ENCODE measurements at places on chromosomes 3 and 15. TPM values are rescaled to one million over a fixed set of nuclear protein-coding genes. Genes with fewer than 3 reads are reported as not detected.

LRRC15 gene
- total RNA-seq, result not detected

EEF1AKMT4 gene
- total RNA-seq, result 11.6 TPM

AVEN gene
- total RNA-seq, result 2.8 TPM

SCN5A gene
- 0.61 TPM for total RNA-seq

ZBED2 gene
- total RNA-seq, result 0.56 TPM

CASR gene
- 2.3 TPM for total RNA-seq

GABRR3 gene
- not detected for total RNA-seq

KLHDC8B gene
- total RNA-seq, result 5.4 TPM

FOXL2 gene
- total RNA-seq, result 0.86 TPM

CCNDBP1 gene
- 15.8 TPM for total RNA-seq

POPDC2 gene
- total RNA-seq, result 1.0 TPM

DNA sequence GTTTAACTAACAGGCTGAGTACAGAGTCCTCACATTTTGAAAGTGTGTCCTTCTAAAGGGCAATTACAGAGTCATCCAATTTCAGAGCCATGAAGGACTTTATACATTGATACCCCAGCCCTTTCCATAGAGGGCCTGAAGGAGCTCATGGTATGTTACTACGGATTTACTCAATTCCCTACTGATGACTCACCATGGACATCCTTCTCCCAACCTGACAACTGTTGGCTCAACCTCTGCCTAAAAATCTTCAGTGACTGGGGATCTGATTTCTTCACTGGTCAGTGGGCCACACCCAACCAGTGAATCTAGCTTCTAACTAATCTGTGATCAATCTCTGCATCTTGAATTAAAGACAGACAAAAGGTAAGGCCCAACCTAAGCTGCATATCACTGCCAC is 963.4 kb upstream of the CFAP20DC start:
- no peak for DNase-seq

DNA sequence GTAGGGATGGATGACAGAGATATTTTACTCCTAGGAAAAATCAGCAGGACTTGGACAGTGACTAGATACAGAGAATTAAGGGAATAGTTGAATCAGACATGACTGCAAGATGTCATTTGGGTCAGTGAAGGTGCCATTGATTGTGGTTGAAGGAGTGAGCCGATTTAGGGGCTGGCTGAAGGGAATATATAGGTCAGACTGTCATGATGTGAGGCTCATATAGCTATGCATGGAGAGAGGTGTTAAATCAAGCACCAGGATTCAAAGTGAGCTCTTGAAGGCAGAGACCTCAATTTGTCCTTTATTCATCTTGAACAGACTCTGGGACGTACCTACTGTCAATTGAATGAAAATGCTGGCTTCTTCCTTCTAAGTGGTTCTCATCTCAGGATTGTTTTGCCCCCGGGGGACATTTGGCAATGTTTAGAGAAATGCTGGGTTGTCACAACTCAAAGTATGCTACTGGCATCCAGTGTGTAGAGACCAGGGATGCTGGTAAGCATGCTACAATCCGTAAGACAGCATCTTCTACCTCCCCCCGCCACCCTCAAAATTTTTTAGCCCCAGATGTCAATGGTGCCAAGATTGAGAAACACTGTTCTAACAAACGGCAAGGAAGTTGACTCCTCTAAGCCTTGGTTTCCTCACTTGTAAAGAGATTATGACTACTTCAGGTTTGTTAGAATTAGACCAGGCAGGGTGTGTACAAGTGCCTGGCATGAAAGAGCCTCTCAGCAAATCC is 7.8 kb downstream of the ATP2C1 start:
- no peak for DNase-seq

- no peak for DNase-seq
Measured at GRCh38 chr3:18738393-18739098, 313.4 kb upstream of the SATB1 start.

GRCh38 chr3:188524052-188524451 is 370.1 kb downstream of the LPP start:
- no peak for DNase-seq

DNA sequence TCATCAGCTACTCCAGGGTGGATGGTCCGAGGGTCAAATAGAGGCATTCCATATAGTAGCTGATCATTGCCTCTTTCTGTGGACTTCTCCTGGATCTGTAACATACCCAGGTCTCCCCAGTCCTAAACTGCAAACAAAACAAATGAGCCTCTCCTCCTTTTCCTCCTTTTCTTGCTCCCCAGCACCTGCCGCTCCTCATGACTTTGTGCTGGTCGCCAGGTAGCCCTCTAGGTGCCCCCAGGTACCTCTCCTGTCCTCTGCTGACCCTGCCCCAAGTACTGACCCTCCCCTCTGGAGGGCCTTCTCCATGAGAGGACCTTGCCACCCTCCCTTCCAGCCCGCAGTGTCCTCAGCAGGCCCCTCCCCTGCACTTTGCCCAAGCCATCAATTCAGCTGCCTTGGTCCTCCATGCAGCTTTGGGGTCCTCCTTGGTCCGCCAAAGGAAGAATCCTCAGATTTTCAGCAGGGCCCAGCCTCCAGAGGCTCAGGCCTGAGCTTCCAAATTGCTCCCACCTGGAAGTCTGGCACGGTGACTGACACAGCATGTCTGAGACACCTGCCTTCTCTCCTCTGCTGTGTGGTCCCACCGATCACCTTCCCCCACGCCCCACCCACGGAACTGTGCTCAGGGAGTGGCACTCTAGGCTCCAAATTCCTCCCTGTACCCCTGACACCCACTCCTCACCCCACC is 111.0 kb downstream of the LRRK1 start:
- DNase-seq, result no peak

- DNase-seq, result no peak
Measured at GRCh38 chr15:60358935-60359682, 38.7 kb downstream of the ANXA2 start.

GRCh38 chr3:146502887-146503460 is 33.6 kb upstream of the PLSCR2 start:
- DNase-seq, result no peak

DNA sequence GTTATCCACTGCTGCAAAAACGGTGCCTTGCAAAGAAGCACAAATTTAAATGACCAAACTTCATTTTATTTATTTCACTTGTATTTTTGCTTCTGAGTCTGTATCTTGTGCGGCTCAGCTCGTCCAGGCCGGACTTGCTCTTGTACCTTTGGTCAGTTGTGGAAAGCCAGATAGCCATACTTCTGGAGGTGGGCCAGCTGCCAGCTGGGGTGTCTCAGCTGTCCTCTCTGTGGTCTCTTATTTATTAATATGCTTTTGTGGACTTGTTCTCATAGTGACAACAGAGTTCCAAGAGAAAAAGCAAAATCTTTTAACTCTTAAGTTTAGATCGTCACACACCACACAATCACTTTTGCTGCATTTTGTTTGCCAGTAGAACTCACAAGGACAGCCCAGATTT is 87.7 kb downstream of the IL1RAP start:
- no peak for DNase-seq

GRCh38 chr3:14213066-14213774 is 34.6 kb downstream of the LSM3 start:
- no peak for DNase-seq

DNA sequence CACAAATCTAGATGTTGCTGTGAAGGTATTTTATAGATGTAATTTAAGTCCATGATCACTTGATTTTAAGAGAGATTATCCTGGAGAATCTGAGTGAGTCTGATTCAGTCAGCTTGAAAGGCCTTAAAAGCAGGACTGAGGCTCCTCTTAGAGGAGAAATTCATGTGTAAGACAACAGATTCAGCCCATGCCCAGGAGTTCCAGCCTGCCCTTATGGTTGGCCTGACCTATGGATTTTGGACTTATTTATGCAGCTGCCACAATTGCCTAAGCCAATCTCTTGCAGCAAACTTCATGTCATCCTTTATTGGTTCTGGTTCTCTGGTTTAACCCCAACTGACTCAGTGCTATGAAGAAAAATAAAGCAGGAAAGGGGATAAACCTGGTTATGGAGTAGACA is 296.5 kb upstream of the RASGRP1 start:
- no peak for DNase-seq

DNA sequence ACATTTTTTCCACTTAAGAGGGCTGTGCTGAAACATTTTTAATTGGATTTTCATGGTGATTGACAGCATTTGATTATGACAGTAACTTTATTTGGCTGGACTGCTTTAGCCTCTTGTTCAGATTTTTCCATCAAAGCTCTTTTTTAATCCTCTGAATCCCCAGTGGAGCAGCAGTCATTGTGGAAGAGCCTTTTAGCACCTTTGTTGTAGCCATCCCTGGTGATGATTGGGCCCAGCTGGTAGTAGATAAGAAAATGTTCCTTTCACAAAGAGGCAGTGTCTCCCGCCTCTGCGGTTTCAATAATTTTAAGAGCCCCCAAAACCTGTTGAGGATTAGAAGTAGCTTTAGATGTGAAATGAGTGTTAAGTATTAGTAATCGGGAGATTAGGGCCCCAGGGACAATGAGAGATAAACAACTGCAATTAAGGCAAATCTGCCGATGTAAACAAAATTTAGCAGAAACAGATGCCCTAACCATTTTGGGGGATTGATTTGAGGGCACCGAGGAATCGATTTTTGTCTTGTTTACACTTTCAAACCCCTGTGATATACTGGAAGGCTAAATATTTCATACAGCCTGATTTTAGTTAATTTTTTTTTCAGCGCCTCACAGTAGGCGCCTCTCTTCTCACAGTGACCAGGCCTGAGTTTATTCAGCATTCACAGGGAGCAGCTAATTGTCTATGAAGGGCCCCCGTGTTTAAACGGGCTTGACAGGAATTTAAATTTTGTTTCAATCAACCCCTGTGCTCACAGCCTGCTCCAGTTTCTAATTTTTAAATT is 43.2 kb upstream of the SKOR1 start:
- no peak for DNase-seq

GRCh38 chr3:48215019-48215418 is 8.3 kb upstream of the CAMP start:
- no peak for DNase-seq

- peak; percentile 42 for DNase-seq
Measured at GRCh38 chr3:48402281-48402732, 27.6 kb downstream of the PLXNB1 start.

DNA sequence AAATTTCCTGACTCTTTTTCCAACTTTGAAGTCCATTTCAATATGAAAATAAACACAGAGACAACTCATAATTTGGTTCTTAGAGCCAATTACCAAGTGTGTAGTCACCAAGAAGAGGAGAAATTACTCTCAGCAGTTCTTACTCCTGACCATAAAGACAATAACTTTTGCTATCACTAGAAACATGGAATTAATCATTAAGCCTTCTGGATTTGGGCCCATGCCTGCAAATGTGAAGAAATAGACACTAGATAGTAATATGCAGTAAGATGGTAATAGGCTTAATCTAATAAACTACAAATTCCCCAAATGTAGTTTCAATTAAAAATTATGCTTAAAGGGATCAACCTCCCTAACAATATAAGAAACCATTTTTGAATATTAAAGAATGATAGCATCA is 185.1 kb upstream of the AGTR1 start:
- no peak for DNase-seq

GRCh38 chr3:194312743-194313281 is 38.3 kb downstream of the CPN2 start:
- DNase-seq, result no peak

DNA sequence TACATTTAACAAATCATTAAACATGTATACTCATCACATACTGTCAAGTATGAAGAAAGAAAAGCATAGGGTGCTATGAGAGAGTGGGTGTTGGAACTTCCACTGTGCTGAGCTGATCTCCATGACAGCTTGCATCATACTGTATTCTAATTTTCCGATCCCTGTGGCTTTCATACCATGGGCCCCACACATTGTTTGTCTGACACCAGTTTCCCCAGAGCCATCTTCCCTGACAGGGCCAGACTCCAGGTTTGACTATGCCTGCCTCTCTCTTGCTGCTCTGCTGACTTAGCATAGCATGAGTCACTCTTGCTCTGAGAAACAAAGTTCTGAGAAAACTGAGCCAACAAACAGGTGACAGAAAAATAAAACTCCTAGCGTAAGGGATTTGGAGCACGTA is 37.0 kb upstream of the CASR start:
- DNase-seq, result no peak

- peak; percentile 34 for DNase-seq
Measured at GRCh38 chr15:36831125-36831903, 251.9 kb downstream of the CDIN1 start.

- no peak for DNase-seq
Measured at GRCh38 chr15:60396560-60396957, 1.2 kb downstream of the ANXA2 start.

DNA sequence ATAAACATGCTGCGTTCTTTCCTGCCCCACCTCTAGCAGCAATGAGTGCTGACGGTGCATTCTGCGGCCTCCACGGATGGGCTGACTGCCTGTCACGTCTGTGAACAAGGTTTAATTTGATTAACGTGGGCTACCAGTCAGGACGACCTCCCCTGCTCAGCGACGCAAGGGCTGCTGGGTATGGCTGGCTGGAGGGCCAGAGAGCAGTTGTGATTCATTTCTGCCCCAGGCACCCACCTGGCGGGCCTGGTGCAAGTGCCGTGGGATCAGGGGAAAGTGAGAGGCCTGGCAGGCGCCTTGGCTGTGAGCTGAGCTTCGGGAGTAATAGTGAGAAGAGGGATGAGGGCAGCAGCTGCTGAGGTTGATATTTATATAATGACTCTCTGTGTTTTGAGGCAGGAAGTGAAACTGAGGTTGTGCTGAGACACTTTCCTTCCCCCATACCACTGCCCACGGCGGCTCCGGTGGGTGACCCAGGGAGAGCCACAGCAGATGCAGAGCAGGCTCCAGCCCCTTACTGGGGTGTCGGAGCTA is 190.4 kb upstream of the BCL6 start:
- no peak for DNase-seq

GRCh38 chr3:30607032-30607833 is 832 bp downstream of the TGFBR2 start:
- DNase-seq, result peak; percentile 60

DNA sequence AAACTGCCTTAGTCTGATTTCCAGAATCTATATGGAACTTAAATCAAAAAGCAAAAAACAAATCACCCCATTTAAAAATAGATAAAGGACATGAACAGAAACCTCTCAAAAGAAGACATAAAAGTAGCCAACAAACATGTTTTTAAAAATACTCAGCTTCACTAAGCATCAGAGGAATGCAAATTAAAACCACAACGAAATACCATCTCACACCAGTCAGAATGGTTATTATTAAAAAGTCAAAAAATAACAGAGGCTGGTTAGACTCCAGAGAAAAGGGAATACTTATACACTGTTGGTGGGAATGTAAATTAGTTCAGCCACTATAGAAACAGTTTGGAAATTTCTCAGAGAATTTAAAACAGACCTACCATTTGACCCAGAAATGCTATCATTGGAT is 367.9 kb downstream of the ZIC4 start:
- no peak for DNase-seq

DNA sequence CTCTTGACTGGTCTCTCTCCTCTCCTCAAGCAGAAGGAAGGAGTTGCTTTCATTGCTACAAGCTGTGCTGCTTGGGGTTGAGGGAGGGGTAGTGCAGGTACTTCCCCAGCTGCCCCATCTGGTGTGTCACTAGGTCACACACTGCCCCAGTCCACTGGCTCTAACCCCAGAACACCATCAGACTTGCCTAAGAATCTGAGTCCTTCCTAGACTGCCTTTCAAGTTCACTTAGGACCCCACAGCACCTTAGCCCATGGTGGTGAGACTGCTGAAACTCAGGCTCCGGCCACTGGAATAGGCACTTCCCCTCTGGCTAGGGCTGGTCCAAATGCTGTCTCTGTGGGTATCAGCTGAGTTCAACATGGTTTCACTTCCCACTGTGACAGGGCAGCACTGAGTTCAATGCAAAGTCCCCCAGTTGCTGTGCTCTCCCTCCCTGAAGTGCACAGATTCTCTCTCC is 279.7 kb upstream of the GOLGA6L4 start:
- no peak for DNase-seq
